ENCODE measurements at places on chromosomes 4 and X.

DNA sequence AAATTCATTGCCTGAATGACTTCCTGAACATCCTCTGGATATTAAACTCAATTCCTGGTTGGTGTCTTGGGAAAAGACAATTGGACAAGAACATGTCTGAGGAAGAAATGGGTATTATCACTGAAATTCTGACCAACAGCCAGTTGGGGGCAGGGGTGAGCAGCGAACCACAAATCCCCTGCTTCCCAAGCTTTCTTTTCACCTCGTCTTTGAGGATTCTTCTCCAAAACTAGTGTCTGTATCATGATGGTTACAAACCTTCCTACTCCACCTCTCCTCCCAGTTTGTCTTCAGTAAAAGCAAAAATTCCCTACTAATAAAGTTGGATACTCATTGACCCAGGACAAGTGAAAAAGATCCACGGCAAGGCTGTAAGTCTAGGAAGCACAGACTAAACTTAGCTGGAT, 48.3 kb upstream of the WDR1 start:
- no peak for DNase-seq

GRCh38 chr4:6764976-6765620, 17.4 kb upstream of the KIAA0232 start:
- DNase-seq = no peak

GRCh38 chrX:118528071-118528737, 32.6 kb downstream of the DOCK11 start:
- DNase-seq = no peak

DNA sequence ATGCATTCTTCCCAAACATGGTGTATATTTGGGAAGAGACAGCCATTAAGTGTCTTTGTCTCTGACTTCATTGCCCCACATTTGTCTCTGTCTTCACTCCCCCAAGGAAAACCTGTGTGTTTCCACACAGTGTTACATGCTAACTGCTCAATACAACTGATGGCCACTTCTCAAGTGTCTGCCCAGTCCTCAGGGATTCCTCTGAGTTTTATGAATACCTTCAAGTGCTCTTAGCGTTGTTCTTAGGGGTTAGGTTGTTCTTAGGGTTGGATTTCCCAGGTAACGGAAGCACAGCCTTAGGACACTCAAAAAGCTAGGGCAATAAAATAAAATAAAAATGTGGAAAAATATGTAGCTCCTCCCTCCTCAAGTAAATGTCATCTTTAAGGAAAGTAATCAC, 64.7 kb upstream of the PLAC8 start:
- no peak for DNase-seq

GRCh38 chr4:27272217-27272616, 411.6 kb downstream of the STIM2 start:
- DNase-seq = no peak

GRCh38 chr4:172369471-172369959, 556.3 kb downstream of the GALNTL6 start:
- no peak for DNase-seq

DNA sequence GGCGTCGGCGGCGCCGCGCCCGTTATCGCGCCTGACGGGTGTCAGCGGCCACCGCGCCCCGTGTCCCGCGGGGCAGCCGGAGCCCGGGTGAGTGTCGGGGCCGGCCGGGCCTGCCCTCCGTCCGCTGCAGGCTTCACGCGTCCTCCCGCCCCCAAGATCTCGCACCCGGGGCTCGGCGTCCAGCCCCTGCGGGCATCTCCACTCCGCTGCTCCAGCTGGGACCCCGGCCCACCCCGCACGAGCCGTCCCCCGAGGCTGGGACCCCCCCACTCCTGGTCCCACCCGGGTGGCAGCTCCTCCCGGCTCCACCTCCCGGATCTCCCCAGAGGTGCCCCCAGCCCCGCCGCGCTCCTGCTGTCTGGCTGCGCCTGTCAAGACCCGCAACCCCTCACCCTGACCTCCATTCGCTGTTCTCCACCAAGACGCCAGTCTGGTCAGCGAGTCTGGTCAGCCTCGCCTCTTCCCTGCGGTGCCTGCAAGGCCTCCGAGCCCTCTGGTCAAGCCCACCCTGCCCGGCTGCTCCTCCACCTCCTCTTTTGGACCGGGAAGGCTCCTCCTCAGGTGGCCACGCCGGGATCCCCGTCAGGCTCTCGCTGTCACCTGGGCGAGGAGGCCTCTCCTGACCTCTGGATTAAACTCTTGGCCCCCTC, 66.0 kb upstream of the NKX1-1 start:
- DNase-seq = no peak

DNA sequence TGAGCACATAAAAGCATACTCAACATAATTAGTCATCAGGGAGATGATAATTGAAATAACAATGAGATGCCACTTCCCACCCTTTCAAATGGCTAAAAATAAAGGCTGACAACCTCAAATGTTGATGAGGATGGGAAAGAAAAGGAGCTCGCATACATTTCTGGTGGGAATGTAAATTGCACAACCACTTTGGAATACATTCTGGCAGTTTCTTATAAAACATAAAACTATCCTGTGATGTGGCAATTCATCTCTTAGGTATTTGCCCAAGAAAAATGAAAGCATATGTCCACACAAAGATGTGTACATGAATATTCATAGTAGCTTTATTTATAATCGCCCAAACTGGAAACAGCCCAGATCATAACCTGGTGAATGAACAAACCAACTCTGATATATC, 687 bp upstream of the ZNF275 start:
- DNase-seq = no peak

GRCh38 chrX:153740631-153741222, 16.1 kb downstream of the ABCD1 start:
- no peak for DNase-seq
